ENCODE measurements at places on chromosomes 2 and 18.

DNA sequence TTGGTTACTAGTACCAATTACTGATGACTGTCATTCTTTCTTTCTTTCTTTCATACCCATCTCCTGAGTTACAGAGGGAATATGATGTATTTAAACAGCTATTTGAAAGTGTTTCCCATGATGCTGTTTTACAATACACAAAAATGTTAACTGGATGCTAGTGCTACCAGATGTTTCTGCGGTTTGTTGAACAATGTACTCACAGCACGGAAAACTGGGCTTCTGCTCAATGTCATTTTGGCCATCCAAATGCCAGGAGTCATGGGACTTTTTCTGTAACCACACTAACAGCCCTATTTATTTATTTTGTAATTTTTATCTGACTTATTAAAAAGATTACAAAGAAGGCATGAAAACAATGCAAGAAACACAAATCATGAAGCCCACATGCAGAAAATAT lies 313.8 kb downstream of the RIT2 start:
- no peak for DNase-seq

DNA sequence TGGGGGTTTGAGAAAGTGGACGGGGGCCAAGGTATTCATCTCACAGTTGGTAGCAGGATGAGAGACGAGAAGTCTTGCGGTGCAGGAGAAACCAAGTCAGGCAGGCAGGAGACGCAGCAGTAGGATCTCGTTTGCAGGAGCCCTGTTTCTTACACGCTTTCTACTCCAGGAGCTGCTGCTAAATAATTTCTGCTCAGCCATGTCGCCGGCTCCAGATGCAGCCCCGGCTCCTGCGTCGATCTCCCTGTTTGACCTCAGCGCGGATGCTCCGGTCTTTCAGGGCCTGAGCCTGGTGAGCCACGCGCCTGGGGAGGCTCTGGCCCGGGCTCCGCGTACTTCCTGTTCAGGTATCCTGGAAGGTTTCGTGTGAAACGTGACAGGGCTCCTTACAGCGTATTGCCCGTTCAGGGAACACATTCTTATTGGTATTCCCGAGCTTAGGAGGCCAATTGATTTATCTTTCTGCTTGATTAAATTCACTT lies 494 bp downstream of the ANKZF1 start:
- DNase-seq = peak; percentile 57

- DNase-seq = no peak
Observed at GRCh38 chr2:207987025-207987716, 38.2 kb downstream of the PLEKHM3 start.

DNA sequence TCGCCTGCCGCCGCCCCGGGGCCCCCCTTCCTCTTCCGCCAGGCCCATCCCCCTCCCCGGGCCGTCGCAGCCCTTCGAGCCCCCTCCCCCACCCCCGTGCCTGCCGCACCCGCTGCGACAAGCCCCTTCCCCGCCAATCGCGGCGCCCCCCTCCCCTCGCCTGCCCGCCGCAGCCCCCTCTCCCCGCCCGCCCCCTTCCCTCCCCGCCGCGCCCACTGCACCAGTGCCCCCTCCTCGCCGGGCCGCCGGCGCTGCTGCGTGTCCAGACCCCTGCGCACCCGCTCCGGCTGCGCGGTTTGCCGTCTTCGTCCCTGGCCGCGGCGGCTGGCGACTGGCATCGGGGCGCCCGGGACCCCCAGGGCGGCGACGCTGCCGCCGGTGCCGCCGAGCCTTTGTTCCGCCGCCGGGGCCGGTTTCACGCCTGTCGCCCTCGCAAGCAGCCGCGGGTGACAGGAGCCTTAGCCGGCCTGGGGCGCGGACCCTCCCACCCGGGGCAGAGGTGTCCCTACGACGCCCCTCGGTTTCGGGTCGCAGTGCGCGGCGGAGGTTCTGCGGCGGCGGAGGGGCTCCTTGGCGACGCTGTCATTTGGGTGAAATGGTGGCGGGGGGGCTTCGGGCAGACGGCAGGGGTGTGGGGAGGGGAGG lies 18.1 kb downstream of the GPC1 start:
- DNase-seq = no peak

- no peak for DNase-seq
Observed at GRCh38 chr2:18824325-18824790, 235.0 kb upstream of the NT5C1B start.

- DNase-seq = no peak
Observed at GRCh38 chr2:157258520-157259326, 1.2 kb downstream of the GALNT5 start.

- DNase-seq = peak; percentile 46
Observed at GRCh38 chr2:224650815-224651439, 65.2 kb downstream of the CCDC195 start.

DNA sequence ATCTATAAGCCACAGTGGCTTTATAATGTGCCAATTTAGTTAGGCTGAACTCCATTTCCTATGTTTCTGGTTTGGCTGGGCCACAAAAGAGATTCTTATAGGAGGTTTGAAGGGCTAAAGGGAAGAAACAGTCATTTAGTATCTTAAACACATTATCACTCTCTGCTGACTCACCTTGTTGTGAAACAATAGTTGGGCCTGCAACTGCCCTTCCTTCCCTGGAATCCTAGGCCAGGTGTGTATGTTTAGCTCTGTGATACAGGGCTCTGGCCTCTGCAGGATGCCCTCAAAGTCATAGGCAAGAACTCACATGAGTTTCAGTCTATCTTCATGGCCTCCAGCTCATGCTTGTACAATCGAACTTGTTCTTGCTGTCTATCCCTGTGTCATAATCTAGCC lies 400.0 kb upstream of the CELF4 start:
- no peak for DNase-seq

- DNase-seq = no peak
Observed at GRCh38 chr2:110820128-110820527, 87.8 kb downstream of the ACOXL start.

All from fibroblast of skin of right quadriceps (primary cell).